ENCODE measurements at places on chromosomes 13 and 19.

DNA sequence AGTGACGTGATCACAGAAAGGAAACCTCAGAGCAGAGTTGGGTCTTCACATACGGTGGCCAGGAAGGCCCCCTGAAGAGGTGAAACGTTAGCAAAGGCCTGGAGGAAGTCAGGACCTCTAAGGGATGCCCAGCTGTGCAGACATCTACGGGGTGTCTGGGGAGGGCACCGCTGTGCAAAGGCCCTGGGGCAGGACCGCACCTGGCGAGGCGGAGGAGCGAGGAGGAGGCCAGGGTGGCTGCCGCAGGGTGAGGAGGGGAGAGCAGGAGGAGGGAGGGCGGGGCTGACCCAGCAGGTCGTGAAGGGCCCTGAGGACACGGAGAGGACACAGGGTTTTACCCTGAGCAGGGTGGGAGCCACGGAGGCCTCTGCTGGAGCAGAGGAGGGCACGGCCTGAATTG, 11.8 kb upstream of the MADCAM1 start:
- no peak for DNase-seq

GRCh38 chr19:47661611-47662010, 51.6 kb upstream of the EHD2 start:
- no peak for DNase-seq

GRCh38 chr19:9808855-9809824, 9.7 kb downstream of the FBXL12 start:
- DNase-seq: no peak

GRCh38 chr13:92487238-92487637, 739.4 kb upstream of the GPC6 start:
- DNase-seq: no peak

DNA sequence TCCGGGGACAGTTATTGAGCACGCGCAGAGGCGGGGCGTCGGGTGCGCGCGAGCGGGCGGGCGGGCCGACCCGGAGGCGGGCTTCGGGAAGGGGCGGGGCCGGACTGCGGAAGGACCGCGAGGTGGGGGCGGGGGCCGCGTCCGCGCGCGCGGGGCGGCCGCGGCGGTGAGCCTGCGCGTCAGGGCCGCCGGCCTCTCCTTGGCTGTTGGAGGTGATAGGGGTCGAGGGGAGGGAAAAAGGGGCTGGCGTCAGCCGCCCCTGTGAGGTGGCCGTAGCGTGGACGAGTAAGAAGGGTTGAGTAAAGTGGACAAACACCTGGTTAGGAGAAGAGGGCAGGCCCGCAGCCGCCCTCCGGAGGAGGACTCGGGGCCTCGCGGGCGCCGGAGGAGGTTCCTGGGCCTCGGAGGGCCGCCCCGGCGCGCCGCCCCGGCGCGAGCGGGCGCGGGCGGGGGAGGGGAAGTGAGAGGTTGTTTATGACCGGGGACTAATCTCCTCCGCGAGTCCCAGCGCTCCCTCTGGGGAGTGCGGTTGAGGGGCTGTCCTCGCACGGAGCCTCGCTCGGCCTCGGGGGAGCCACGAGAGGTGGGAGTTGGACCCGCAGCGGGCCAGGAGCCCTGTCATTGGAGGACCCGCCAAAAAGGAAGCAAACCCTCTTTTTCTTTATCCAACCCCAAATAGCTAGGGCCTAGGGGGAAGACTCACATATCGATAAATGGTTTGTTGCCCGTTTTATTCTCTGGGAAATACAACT, 547 bp upstream of the INTS6 start:
- peak; percentile 75 for DNase-seq

DNA sequence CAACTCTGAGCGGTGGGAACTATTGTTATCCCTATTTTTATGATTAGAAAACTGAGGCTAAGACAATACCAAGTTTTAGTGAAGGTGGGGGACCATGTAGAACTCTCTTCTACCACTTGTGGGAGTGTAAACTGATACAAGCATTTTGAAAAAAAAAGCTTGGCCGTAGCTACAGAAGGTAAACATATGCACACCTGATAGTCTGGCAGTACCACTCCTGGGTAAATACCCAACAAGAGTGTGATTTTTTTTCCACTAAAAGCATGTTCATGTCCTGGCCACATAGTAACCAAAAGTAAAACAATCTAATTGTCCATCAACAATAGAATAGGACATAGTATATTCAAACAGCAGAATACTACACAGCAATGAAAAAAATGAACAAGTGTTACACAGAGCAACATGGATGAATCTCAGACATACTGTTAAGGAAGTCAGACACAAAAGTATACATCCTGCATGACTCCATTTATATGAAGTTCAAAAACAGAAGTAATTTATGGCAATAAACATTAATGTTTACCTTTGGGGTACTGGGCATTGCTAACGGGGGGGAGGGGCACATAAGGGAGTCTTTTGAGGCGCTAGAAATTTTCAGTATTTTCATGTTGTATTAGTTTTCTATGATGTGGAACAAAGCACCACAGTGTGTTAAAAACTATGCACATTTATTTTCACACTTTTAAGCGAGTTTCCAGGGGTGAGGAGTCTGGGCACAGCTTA, 6.4 kb upstream of the SPATA13 start:
- DNase-seq: no peak

DNA sequence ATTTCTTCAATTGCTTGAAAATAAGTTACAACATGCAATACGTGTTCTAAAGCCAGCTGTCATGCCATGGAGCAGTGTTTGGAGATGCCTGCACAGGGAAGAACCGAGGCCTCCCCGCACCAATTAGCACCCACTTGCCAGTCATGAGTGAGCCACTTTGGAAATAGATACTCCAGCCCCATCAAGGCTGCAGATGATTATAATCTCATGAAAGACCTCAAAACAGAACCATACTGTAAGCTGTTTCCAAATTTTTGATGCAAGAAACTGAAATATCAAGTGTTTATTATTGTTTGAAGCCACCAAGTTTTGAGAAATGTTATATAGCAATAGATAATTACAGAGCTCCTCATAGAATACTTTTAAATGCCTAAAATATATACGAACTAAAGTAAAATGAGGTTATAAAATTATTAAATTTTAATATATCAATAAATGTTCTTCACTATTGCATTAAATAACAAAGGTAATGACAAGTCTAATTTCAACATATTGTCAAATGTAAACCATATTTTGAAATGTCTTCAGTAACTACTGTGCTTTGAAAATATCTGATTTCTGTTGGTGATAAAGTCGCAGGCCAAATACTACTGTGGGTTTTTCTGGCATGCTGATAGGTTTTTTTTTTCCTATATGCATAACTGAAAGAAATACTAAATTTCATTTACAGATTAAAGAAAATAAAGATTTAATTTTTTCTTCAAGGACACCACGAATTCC, 43.0 kb downstream of the DIAPH3 start:
- no peak for DNase-seq

GRCh38 chr19:11138601-11139300, 16.8 kb downstream of the SPC24 start:
- DNase-seq: no peak

- no peak for DNase-seq
Measured at GRCh38 chr19:14979476-14980255, at the start of gene SLC1A6. SLC1A6 (minus strand) TSS chr19:14979864; CDS start chr19:14972910, 6,954 bp downstream.

- no peak for DNase-seq
Measured at GRCh38 chr19:35126624-35126959, 8.3 kb downstream of the LGI4 start.

DNA sequence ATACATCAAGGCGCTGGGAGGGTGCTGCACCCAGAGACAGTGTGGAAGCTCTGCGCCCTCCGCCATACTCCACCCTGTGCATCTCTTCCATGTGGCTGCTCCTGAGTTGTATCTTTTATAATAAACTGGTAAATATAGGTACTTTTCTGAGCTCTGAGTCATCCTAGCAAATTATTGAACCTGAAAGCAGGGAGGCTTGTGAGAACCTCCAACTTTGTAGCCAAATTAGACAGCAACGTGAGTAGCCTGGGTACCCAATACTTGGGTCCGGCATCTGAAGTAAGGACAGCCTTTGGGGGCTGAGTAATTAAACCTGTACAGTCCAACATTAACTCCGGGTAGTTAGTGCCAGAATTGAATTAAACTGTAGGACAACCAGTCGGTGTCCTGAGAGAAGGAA, 57.4 kb downstream of the RUBCNL start:
- DNase-seq: no peak

- no peak for DNase-seq
Measured at GRCh38 chr19:36101550-36102327, 9.2 kb upstream of the OVOL3 start.

DNA sequence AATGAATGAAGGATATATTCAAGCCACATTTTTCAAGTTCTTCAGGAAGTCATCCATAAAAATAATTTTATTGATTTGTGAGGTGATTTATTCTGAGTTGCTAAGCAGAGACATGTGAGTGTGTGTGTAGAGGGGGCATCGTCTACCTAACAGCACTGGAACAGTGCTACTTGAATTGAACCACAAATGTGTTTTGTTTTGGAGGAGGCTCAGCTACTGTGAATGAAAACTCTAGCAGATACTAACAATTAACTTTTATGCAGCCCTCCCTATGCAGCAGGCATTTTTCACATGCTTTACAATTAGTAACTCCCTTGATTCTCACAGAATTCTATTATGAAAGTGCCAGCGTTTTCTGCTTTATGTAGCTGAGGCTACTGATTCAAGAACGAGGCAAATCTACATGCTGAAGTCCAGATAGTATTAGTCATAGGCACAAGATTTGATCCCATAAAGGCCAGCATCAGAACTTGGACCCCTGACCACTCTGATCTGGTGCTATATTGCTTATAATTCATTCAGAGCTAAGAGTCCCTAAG, 103.7 kb downstream of the MYO16 start:
- no peak for DNase-seq

DNA sequence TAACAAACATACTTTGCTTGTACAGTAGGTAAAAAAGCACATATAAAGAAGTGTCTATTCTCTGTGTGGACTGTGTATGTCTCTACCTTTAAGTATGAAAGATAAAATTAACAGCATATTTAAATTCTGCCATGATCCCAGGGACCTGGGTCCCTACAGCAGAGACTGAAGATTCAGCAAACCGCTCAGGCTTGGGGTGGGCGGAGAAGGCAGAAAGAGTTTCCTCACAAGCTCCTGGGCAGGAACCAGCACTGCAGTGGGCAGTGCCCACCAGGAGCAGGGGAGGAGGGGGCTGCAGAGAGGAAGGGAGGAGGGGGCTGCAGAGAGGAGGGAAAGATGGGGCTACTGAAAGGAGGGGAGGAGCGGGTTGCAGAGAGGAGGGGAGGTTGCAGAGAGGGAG, 44.6 kb upstream of the GRTP1 start:
- DNase-seq: no peak

DNA sequence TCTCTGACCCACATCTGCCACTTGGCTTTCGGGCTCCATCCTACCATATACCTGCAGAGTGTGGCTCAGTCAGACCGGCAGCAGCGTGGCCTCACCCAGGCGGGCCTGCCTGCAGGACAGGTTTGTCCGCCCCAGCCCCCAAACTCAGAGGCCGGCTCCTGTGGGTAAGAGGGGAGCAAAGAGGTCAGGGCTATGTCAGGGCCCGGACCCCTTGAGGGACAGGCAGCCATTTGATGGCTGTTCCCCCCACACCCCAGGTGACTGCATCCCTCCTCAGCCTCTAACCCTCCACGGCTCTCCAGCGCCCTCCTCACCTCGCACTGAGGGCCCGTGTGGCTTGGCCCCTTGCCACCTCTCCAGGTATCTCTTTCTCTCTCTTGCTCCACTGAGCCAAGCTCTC, 12.3 kb upstream of the ZBTB32 start:
- no peak for DNase-seq

- DNase-seq: no peak
Measured at GRCh38 chr13:20101467-20102316, 59.2 kb downstream of the GJA3 start.

DNA sequence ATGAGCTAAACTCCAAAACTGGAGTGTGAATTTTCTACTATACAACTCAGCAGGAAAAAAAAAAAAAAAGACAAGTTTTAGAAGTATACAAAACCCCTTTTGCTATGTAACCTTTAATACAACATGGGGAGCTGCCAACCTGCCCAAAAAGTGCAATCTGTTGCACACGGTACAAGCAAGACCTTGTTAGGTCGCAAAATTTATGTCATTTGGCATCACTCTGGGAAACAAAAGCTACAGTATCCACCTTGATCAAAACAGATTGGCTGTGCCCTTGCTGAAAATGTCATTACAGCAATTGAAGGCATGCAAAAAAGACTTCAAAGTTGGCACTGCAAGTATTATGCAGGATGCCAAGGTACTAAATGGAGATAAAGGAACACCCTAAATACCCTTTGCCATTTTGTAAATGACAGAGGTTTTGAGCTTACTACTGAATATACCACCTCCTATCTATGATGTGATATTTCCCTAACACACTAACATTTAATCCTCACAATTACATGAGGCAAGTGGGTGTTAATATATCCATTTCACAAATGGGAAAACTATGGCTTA, 150.1 kb downstream of the TBC1D4 start:
- no peak for DNase-seq

Data from activated T-cell treated with anti-CD3 and anti-CD28 coated beads for 24 hours (primary cell).